ENCODE measurements at places on chromosomes 6 and 20.

DNA sequence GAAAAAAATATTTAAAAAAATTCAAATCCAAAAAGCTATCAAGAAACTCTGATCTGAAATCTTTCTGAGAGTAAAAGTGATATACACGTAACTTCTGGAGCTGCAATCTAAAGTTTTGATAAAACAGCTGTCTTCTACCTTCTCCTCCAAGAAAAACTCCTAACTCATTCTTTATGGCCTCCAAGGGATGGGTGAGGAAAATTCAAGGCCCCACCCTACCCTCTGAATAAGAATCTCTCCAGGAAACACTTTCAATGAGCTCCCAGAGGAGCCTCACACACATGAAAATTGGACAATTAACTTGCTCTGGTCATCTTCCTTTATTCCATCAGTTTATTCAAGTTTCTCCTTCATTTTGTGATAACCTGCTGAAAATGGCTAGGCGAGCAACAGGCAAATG, 93.4 kb downstream of the FNDC1 start:
- DNase-seq, result no peak

DNA sequence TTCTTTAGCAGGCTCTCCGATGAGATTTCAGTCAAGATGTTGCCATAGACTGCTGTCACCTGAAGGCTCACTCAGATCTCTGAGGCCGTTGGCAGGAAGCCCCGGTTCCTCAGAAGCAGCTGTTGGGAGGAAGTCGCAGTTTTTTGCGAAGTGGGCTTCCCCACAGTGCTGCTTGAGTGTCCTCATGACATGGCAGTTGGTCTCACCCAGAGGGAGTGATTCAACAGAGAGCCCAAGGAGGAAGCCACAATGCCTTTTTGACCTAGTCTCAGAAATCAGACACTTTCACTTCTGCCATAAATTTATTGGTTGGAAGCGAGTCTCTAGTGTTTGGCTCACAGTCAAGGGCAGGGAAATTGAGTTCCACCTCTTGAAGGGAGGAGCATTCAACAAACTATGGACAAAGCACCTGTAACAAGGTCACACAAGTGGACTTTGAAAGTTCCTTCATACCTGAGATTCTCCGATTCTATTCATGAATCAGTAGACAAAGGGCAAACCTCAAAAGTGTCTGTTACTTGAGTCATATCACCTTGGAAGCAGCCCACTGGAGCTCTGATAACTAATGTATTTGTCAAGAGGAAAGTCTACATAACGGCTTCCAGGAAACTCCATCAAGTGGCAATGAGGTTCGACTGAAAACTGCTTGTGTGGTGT, 208.3 kb downstream of the TASP1 start:
- no peak for DNase-seq

- DNase-seq, result no peak
Measured at GRCh38 chr6:160387916-160388643, 39.9 kb downstream of the SLC22A3 start.

- DNase-seq, result no peak
Measured at GRCh38 chr6:4364711-4365110, 229.3 kb upstream of the ECI2 start.

GRCh38 chr6:150999107-150999506, 133.6 kb downstream of the MTHFD1L start:
- DNase-seq, result no peak

- DNase-seq, result no peak
Measured at GRCh38 chr6:107708435-107708834, 115.7 kb downstream of the SCML4 start.

- DNase-seq, result no peak
Measured at GRCh38 chr6:55049866-55050265, 124.4 kb upstream of the HCRTR2 start.

DNA sequence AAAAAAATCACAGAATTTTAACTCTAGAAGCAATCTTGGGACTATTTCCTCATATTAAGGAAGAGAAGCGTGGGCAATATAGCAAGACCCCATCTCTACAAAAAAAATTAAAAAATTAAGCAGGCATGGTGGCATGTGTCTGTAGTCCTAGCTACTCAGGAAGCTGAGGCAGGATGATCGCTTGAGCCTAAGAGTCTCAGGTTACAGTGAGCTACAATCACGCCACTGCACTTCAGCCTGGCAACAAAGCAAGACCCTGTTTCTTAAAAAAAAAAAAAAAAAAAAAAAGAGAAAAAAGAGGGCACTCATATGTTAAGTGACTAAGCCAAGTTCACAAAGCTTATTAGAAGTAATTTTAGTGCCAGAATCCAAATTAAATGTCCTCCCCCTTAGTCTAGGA, 100.8 kb downstream of the SESN1 start:
- no peak for DNase-seq

- no peak for DNase-seq
Measured at GRCh38 chr20:56376331-56376730, 15.7 kb downstream of the AURKA start.

DNA sequence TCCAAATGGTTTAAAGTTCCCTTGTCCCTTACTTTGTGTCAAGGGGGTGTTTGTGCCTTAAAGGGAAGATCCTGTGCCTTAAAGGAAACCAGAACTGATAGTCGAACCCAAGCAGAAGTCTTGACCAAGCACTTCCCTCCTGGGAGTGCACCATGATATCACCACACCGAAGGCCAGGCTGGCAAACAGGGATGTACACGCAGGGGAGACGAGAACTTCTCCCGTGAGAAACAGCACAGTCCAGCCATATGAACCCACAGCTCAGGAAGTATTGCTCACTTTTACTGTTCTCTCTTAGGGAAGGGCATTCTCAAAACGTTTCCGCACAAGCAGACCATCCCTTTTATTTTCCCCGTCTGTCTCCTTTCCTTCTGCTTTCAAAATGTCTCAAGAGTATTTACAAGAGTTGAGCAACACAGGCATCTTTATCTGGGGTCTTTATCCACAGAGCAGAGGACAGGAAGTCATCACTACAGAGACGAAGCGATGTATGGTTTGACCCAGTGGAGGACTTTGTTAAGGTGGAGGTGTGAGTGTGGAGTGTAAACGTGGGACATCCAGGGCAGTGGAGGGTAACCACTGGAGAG, 12.8 kb upstream of the SERPINB1 start:
- no peak for DNase-seq

GRCh38 chr6:111775145-111775922, 97.9 kb downstream of the FYN start:
- DNase-seq, result no peak

Data from hepatic stellate cell (primary cell).